GM10248 (cell line): ENCODE measurements at places on chromosomes 12 and 14.

GRCh38 chr12:97907504-97907903, 444.9 kb downstream of the RMST start:
- no peak for DNase-seq

GRCh38 chr12:108803428-108804105, 53.8 kb downstream of the SSH1 start:
- DNase-seq: peak; percentile 88

DNA sequence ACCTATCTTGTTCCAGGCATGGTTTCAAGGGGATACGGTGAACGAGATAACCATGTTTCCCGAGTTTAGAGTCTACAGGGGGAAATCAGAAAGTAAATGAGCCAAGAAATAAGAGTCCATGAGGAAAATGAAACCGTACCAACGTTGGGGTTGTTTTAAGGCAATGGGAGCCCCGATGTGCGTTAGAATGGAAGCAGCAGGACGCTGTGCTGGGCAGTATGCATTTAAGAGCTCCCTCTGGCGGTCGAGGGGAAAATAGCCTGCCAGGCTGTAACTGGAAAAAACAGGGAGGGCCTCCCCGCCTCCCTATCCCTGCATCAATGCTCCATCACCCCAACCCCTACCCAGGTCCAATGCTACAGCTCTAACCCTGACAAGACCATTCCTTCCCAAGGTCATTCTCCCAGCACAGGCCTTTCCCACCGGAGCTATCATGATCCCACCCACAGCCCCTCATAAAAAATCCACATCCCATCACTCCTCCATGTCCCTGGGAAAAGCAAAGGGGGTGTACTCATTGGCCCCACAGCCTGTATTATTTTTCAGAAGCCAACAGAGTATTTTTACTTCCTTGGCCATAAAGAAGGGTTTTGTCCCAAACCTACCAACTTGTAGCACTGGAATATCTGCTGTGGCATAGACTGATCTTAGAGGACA, 226.3 kb upstream of the NOS1 start:
- DNase-seq: peak; percentile 68

- DNase-seq: peak; percentile 86
These were observed 15.2 kb upstream of the PEBP1 start for GRCh38 chr12:118120579-118121363.

DNA sequence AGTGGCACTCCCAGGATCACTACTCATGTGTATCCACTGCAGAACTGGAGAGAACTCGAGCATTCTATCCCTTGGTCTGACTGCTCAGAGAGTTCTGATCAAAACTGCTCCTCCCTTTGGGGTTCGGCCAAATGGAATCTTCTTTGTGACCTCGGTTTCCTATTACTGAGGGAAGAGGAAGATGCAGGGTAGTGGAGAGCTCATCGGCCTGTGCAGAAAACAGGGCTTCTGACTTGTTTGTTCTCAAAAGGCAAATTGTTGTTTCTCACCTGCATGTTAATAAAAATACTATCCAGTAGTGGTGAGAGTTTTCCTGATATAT, 17.1 kb upstream of the AKAP6 start:
- no peak for DNase-seq

DNA sequence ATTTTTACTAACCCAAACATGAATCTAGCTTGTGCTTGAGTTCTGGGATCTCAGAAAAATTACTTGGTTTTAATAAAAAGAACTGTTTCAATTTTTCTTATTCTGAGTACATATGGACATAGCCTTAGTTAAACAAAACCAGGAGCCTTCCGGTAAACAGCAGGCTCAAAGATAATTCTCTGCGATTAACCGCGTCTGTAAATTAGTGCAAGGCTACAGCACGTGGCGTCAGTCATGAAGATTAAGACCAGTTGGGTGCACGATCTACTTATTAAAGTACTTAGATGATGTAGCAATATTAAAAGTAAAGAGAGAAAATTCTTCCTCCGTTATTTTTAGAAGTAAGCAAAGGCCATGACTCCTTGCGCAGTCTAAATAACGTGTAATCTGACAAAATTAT, 700 bp downstream of the KCNJ8 start:
- DNase-seq: no peak

DNA sequence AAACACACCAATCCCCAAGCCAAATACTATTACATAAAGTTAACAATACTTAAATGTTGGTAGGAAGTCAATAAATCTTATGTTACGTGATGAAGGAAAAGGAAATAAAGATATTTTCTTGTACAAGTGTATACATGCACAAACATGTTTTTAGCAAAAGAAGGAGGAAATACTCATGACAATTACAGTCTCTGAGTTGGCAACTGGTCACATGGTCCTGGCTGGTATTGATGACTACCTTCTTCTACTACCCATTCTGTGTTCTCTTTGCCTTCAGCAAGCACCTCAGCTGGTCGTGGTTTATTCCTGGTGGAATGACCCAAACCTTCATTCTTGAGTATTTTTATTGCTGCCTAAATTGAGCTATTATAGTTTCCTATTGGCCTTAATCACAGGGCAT, 84.8 kb downstream of the PLBD1 start:
- no peak for DNase-seq

DNA sequence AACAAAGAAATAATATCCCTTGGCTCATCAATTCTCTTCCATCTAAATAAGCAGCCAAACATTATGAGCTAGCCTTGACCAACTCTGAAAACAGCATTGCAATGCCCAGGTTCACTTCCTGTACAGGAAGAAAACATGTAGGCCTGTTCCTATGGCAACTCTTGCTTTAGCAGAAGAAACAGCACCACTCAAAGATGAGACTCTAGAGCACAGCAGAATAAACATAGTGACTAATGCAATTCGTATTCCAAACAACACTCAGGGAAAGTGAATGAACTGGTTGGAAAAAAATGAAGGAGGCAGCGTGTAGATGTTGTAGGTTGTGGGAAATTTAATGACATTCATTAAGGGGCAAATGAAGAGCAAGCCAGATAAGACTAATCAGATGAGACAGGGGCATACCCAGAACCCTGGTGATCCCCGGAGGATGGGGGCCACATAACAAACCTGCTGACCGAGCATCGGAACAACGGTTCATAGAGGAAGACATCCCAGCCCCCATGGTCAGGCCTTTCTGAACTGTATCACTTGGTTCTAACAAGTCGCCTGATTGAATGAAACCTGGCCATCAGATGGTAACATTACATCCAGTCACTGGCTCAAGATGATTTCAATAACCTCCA, 9.0 kb downstream of the ARHGDIB start:
- peak; percentile 28 for DNase-seq

DNA sequence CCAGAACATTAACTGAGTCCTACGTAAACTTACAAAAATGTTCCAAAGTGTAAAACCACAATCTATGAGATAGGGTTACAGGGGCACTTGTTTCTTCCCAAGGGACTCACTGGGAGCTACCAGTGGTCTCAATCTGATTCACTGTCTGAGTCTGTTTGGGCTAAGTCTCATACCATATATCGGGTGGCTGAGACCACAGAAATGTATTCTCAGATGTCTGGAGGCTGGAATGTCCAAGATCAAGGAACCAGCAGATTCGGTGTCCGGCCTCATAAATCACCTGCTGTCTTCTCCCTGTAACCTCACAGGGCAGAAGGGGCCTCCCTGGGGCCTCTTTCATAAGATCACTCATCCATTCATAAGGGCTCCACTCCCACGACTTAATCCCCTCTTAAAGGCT, 616.3 kb upstream of the TMEM132C start:
- no peak for DNase-seq

DNA sequence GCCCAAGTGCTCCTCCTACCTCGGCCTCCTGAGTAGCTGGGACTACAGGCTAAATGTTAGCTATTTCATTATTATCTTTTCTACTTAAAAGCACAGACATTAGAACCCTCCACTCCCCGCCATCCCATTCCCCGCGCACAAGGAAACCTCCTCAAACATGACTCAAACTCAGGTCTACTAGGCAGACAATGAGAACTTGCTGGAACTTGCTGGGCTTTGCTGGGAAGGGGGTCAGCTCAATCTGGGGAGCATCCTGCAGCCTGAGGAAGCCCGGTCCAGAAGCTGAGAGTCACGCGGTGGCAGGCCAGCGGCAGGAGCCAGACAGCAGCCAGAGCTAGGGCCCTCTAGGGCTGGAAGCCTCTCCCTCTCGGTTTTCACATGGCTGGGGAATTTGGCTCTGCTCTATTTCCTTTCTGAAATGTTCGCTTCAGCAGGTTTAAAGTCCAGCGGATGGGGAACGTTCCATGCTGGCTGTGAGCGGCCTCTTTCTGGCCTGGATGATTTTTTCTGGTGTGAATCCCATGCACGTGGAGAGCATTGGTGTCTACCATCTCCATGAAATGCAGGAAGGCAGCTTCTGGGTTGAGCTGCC, 68.5 kb downstream of the SLC6A12 start:
- DNase-seq: no peak

DNA sequence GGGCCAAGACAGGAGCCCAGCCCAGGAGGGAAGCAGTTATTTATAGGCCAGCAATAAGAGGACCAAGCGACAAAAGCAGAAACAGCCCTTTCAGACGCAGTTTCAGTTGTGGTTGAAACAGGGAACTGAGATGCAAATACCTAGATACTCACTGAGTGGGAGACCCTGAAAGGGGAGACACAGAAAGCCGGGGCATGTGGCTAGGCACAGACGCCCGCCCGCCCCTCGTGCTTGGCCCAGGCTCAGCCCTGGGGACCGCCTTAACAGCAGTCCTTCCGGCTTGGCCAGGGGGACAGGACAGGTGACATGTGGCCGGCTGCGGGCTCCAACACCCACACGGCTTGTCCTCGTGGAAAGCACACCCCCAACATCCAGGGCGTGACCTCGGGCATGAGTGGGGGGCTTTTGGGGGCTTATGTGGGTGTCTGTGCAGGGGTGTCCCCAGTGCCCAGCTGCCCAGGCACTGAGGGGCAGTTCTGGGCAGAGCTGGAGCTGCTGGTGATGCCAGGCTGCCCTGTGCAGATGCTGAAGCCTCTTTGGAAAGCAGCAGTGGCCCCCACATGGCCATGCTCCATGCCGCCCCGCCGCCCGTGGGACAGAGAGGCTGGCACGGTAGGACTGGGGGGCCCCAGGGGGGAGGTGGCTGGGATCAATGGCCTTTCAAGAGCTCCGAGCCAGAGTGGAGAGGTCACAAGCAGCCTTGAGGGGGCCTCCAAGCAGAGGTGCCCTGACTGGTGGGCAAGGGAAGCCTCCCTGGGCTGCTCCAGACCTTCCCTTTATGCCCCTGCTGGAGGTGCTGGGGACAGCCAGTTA, 2.1 kb downstream of the PLD4 start:
- peak; percentile 92 for DNase-seq

- no peak for DNase-seq
These were observed 4.7 kb upstream of the IPO8 start for GRCh38 chr12:30700216-30700900.

DNA sequence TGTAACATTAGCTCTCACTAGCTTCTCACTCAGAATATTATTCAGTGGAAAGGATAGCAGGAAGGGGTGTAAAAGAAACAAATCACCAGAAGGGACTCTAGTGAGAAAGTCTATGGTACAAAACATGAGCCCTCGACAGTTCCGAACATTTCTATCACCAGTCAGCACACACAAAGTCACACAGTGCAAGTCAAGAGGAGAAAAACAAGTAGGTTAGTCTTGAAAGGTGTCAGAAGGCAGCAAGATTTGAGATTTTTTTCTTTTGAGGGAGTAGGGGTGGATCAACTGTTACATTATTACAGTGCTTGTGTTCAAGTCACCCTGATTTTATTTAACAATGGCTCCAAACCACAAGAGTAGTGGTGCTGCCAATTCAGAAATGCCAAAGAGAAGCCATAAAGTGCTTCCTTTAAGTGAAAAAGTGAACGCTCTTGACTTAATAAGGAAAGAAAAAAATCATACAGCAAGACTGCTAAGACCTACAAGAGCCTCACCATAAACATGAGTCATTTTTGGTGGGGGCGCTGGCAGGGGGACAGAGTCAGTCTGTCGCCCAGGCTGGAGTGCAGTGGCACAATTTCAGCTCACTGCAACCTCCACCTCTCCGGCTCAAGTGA, 42.3 kb downstream of the GNS start:
- no peak for DNase-seq

DNA sequence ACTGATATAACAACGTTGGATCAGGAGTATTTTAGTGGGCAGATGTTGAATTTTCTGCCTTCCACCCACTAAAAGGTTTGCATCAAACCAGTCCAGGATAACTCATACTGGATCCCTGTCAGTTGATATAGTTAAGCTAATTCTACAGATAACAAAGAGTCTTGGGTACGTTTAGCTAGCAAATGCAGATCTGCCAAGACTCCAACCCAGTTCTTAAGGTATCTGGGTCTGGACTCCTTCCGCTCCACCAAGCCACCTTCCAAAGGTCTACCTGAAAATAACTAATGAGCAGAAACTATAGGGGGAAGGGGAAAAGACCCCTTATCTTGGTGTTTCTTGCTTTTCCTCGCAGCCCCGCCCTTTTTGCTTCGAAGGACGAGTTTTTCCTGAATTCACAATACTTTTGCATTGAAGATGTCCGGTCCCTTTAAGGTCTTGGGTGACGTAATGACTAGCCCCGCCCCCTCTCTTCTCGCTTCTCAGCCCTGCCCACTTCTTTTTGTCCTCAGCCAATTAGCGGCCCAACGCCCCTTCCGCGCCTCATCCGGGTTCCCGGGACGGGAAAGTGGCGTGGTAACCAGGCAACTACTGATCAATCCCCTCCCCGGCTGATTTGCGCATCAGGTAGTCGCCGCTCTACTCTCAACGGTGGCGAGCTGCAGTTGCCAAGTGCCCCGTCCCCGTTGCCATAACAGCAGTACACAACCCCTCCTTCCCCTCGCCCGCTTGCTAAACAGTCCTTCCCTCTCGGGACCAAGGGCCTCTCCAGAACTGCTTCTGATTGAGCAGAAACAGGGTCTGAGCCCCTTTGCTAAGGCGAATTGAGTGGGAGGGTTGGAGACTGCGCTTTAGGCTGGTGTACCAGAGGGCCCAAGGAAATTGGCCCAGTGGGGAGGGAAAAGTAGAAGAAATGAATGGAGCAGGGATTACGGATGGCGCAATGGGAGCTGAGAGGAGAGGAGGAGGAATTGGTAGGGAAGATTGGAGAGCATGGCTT, at the start of gene LRRC23:
Gene LRRC23, plus strand, starts transcription at position 543 of the 997 bp plus-strand sequence. CDS start 812 bp downstream, outside the sequence.
- DNase-seq: peak; percentile 95

DNA sequence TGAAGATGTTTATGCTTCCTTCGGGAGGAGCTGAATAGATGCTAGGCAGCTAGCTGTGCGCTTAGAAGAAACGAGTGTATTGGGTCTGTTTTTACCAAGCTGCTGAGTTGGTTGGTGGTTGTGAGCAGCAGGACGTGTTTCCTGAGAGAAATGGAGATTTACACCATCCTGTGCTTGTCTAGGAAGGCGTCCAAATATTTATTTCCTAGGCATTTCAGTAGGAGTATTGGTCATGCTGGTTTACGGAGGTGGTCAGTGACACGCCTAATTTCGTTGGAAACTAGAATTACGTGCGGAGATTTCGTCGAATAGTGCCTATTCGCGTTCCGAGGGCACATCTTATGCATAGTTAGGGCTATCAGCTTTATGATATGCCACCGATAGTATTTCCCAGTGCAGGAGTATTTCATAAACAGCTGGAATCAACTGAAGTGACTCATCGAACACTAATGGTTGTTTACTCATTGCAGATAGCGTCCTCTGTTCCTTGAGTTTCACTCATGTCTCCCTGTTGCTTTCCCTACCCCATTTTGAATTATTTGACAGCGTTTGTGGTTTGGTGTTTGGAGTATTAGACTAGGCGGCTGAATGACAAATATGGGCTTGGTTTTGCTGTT, 780 bp downstream of the TBC1D15 start:
- DNase-seq: no peak
